ENCODE measurements at places on chromosomes 2 and 18. TPM values are rescaled to one million over a fixed set of nuclear protein-coding genes. Genes with fewer than 3 reads are reported as not detected.

Gene GDF7
- total RNA-seq = 0.36 TPM

Gene GALNT13
- total RNA-seq = 7.4 TPM

- H3K36me3 ChIP-seq = no peaks in the 10 kb centered on the region
- H3K4me3 ChIP-seq = no peak overlapping the region
- H3K27ac ChIP-seq = no peak overlapping the region
These were observed 20.3 kb downstream of the AGAP1 start for GRCh38 chr2:235513984-235514626.

GRCh38 chr2:20430035-20430434 is 16.8 kb upstream of the RHOB start:
- H3K27ac ChIP-seq = no peak overlapping the region
- no peak overlapping the region for H3K4me3 ChIP-seq
- H3K4me1 ChIP-seq = peaks cover 44% of the 10 kb centered on the region
